ENCODE measurements at places on chromosomes 6 and 20.

DNA sequence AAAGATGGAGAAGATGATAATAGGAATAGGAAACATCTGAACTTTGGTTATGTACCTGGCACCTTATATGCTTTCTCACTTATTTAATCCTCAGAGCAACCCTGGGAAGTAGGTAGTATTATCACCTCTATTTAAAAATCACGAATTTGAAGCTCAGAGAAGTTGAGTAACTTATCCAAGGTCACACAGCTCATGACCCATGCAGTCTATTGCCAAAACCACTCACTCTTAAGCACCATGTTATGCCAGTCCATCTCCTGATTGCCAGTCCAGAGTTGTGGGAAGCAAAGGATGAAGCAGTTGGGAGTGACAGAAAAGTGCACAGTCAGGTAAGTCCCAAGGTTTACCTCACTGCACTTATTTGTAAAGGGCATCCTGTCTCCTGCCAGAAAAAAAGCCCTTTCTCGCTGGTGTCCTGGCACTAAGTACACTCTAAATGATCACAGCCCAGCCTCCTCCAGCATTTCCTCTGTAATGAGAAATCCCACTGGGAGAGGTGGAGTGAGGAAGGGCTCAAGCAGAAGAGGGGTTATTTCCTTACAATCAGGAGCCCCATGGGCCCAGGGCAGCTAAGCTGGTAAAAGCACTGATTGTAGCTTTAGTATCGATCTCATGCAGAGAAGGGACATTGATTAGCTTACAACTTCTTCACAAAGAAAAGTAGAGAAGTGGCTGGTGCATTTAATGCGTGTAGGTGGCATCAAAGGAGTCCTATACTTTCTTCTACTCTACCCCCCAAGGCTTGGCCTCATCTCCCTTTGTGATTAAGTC is 21.3 kb upstream of the SCGN start:
- H3K4me1 ChIP-seq, result no peaks in the 10 kb centered on the region
- H3K27ac ChIP-seq, result no peak overlapping the region
- H3K36me3 ChIP-seq, result no peaks in the 10 kb centered on the region
- DNase-seq, result no peak
- H3K4me3 ChIP-seq, result no peak overlapping the region
- H3K27me3 ChIP-seq, result no peaks in the 10 kb centered on the region

- peaks cover 29% of the 10 kb centered on the region for H3K4me1 ChIP-seq
- DNase-seq, result no peak
- peak within 1 kb of the TSS; percentile 2 for H3K4me3 ChIP-seq
- no peaks in the 10 kb centered on the region for H3K36me3 ChIP-seq
Measured at GRCh38 chr6:56246881-56247653, at the start of gene COL21A1. TSS of gene COL21A1 (minus strand) at chr6:56247580. CDS start at chr6:56182618, 64,962 bp downstream.

DNA sequence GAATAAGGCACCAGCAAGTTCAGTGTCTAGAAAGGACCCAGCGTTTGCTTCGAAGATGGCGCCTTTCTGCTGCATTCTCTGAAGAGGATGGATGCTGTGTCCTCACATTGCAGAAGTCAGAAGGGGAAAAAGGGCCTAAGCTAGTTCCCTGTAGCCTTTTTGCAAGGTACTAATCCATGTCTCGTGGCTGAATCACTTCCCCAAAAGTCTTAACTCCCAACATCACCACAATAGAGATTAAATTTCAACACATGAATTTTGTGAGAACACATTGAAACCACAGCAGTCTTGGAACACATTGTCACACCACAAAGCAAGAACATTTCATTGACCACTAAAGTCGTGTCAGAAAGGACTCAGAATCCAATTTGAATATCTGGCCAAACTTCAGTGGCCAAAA is 42.1 kb downstream of the KLHL31 start:
- H3K27ac ChIP-seq, result peak overlapping the region; percentile 56
- peaks cover 36% of the 10 kb centered on the region for H3K4me1 ChIP-seq
- H3K27me3 ChIP-seq, result no peaks in the 10 kb centered on the region
- DNase-seq, result no peak
- no peak overlapping the region for H3K4me3 ChIP-seq

- no peaks in the 10 kb centered on the region for H3K4me1 ChIP-seq
- no peak overlapping the region for H3K4me3 ChIP-seq
- no peaks in the 10 kb centered on the region for H3K36me3 ChIP-seq
- peaks cover 3% of the 10 kb centered on the region for H3K27me3 ChIP-seq
- no peak overlapping the region for H3K27ac ChIP-seq
Measured at GRCh38 chr6:32868257-32868788, 14.3 kb downstream of the PSMB9 start.
